ENCODE measurements at places on chromosomes 13 and 19. TPM values are rescaled to one million over a fixed set of nuclear protein-coding genes. Genes with fewer than 3 reads are reported as not detected.
A peak's percentile ranks its signal among the peaks of the same experiment; 100 is the strongest.

Gene BCAM
- 230 TPM for total RNA-seq

Gene GPR4
- total RNA-seq, result not detected

Gene CCL25
- not detected for total RNA-seq

- H3K27me3 ChIP-seq, result no peaks in the 10 kb centered on the region
- no peak for DNase-seq
- H3K4me3 ChIP-seq, result no peak overlapping the region
Observed at GRCh38 chr19:47673426-47673825, 39.8 kb upstream of the EHD2 start.

- no peaks in the 10 kb centered on the region for H3K27me3 ChIP-seq
- no peak for DNase-seq
- no peak overlapping the region for H3K4me3 ChIP-seq
- no peaks in the 10 kb centered on the region for H3K36me3 ChIP-seq
- H3K4me1 ChIP-seq, result 0 out of 2 replicates have a peak, but pooled peaks cover 3% of the 10 kb centered on the region
Observed at GRCh38 chr13:31029102-31029501, 96.6 kb downstream of the TEX26 start.

- DNase-seq, result no peak
- H3K4me1 ChIP-seq, result peaks cover 12% of the 10 kb centered on the region
- H3K36me3 ChIP-seq, result no peaks in the 10 kb centered on the region
- H3K4me3 ChIP-seq, result no peak overlapping the region
Observed at GRCh38 chr13:91247768-91248167, 99.7 kb upstream of the MIR17HG start.

DNA sequence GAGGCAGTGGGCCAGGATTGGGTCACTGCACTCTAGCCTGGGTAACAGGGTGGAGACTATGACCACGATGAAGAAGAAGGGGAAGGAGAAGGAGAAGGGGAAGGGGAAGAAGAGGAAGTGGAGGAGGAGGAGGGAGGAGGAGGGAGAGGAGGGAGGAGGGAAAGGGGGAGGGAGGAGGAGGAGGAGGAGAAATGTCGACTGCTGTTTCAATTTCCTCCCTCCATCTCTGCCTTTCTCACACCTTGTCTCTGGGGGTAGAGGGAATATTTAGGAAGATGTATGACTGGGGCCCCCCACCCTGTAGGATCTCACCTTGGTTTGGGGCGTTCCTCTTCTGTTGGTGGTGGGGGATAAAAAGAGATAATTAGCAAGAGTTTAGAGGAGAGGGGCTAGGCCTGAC is 3.8 kb downstream of the TNNT1 start:
- no peaks in the 10 kb centered on the region for H3K27me3 ChIP-seq
- H3K27ac ChIP-seq, result no peak overlapping the region
- no peak for DNase-seq
- H3K4me1 ChIP-seq, result peaks cover 12% of the 10 kb centered on the region
- H3K36me3 ChIP-seq, result no peaks in the 10 kb centered on the region

GRCh38 chr13:23552171-23552570 is 18.0 kb upstream of the TNFRSF19 start:
- no peak for DNase-seq
- no peaks in the 10 kb centered on the region for H3K36me3 ChIP-seq
- no peak overlapping the region for H3K4me3 ChIP-seq
- peak overlapping the region; percentile 2 for H3K27ac ChIP-seq
- no peaks in the 10 kb centered on the region for H3K27me3 ChIP-seq

- no peak overlapping the region for H3K4me3 ChIP-seq
- no peaks in the 10 kb centered on the region for H3K36me3 ChIP-seq
- no peaks in the 10 kb centered on the region for H3K27me3 ChIP-seq
- DNase-seq, result peak; percentile 53
- H3K27ac ChIP-seq, result peak overlapping the region; percentile 3
Observed at GRCh38 chr19:1291761-1292418, 6.2 kb downstream of the EFNA2 start.

GRCh38 chr13:51605698-51606097 is 21.4 kb downstream of the WDFY2 start:
- no peak overlapping the region for H3K4me3 ChIP-seq
- no peak overlapping the region for H3K27ac ChIP-seq
- no peak for DNase-seq
- H3K36me3 ChIP-seq, result no peaks in the 10 kb centered on the region
- no peaks in the 10 kb centered on the region for H3K27me3 ChIP-seq
- no peaks in the 10 kb centered on the region for H3K4me1 ChIP-seq

All from Caco-2 (cell line).